ENCODE measurements at places on chromosomes 12 and 14.

DNA sequence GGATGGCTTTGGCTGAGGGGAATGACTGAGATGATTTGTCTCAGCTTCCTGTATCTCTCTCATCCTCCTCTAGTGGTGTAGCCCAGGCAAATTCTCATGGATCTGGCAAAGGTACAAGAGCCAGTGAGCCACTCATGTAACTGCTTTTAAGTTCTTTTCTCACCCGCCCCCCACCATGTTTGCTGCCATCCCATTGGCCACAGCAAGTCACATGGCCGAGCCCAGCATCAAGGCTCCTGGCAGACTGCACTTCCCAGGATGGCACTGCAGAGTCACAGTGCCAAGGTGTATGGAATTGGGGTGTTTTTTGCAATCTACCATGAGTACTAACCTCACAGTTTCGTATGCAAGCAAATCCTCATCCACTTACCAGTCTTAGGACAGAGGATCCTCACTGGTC is 50.9 kb downstream of the CHST11 start:
- DNase-seq = no peak

GRCh38 chr14:79631276-79631675 is 580.0 kb downstream of the DIO2 start:
- no peak for DNase-seq

GRCh38 chr12:120719072-120719471 is 6.6 kb upstream of the ACADS start:
- no peak for DNase-seq

DNA sequence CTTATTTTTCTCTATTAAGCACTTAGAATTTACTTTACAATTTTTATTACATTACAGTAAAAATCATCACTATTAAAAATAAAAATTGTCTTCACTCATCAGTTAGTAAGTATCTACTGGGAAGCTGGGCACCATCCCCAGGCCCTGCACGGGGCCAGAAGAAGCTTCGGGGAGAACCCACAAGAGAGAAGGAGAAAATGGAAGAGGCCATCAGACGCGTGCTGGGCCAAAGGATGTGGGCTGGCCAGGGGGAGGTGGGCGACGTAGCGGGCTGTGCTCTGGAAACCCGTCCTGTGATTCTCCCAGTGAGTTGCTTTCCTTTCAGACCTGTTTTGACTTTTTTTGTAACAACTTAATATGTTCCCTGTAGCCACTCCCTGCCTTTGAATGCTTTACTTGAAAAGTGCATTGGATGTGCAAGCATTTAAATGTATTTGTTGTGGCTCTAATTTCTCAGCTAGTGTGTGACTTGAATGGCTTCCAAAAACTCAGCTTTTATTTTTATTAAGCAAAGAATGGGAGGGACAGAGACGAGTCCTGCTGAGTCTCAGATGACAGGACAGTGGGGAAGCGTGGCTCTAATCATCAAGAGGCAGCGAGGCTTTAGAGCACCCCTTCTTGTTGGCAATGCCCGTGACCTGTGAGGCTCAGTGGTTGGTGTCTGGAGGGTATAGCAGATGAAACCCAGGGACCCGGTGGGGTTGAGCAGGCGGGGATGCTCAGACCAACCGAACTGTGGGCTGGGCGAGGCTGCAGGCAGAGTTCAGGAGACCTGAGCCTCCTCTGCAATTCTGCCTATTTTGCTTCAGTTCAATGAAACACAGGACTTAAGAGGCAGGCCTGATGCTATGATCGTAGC is 38.8 kb downstream of the SYNE3 start:
- DNase-seq = no peak

- DNase-seq = no peak
Measured at GRCh38 chr14:96235426-96235825, 20.6 kb upstream of the BDKRB1 start.

- no peak for DNase-seq
Measured at GRCh38 chr12:119718141-119718540, 50.2 kb downstream of the PRKAB1 start.

GRCh38 chr12:94074980-94075629 is 73.3 kb upstream of the PLXNC1 start:
- DNase-seq = peak; percentile 96

DNA sequence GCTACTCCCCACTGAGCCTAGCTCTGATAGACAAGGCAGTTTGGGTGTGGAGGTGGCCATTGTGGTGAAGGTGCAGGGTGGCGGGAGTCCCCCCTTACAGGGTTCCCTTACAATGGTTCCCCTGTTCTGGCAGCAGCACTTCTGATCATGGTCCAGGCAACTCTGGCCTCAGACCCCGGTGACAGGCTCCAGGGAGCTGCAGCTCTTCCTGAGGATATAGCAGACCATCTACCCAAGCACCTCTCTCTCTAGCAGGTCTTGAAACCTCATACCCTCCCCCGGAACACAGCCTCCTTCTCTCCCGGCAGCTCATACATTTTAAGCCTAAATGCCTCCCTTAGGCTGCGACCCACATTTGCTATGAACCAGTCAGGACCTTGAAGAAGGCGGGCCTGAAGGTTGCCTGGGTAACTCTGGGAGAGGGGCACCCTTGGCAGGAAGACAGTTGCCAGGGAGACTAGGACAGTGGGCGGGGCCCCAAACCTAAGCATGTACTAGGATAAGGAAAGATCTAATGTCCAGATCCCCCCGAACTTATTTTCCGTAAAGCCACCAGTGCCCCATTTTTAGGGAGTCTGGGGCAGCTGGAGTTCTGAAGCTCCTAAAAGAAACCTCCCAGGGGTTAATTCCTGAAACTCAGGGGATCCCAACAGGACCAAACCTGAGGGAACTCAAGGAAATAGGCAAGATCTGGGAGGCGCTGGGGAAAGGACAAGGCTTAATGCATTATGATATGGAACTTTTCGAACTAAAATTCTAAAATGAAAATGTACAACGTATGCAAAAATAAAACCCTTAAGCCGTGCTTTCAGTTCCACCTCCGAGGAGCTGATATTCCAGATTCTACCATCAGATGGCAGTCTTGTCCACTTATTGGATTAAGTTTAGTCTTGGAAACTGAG is 4.5 kb upstream of the GDF11 start:
- peak; percentile 96 for DNase-seq

DNA sequence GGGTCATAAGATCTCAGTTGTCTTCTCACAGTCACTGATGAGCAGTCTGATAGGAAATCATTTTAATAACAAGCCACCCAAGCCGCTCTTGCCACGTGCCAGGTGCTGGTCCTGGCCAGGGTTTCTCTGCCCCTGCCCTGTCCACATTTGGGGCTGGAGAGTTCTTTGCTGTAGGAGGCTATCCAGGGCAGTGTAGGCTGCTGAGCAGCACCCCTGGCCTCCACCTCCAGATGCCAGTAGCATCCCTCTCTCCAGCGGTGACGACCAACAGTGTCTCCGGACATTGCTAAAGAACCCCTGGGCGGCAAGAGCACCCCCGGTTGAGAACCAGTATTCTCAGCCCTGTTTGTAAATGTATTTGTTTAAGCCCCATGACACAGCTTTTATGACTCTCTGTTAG is 243.7 kb downstream of the GLT1D1 start:
- DNase-seq = no peak

- DNase-seq = no peak
Measured at GRCh38 chr14:61753631-61754030, 8.6 kb upstream of the SNAPC1 start.

DNA sequence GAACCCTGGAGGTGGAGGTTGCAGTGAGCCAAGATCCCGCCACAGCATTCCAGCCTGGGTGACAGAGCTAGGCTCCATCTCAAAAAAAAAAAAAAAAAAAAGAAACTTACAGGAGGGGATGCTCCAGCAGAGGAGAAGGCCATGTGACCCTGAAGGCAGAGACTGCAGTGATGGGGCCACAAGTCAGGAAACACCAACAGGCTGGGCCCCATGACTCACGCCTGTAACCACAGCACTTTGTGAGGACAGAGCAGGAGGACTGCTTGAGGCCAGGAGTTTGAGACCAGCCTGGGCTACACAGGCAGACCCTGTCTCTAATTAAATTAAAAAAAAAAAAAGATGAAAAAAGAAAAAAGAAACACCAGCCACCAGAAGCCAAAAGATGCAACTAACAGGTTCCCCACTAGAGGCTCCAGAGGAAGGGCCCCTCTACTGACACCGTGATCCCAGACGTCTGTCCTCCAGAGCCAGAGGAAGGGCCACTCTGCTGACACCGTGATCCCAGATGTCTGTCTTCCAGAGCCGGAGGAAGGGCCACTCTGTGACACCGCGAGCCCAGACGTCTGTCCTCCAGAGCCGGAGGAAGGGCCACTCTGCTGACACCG is 9.1 kb upstream of the GLT1D1 start:
- no peak for DNase-seq

- no peak for DNase-seq
Measured at GRCh38 chr12:46526233-46526632, 153.7 kb upstream of the SLC38A2 start.

Measured in adipocyte (in vitro differentiated cells).